Kasumi-1 (cell line): ENCODE measurements at places on chromosomes 4 and X.

DNA sequence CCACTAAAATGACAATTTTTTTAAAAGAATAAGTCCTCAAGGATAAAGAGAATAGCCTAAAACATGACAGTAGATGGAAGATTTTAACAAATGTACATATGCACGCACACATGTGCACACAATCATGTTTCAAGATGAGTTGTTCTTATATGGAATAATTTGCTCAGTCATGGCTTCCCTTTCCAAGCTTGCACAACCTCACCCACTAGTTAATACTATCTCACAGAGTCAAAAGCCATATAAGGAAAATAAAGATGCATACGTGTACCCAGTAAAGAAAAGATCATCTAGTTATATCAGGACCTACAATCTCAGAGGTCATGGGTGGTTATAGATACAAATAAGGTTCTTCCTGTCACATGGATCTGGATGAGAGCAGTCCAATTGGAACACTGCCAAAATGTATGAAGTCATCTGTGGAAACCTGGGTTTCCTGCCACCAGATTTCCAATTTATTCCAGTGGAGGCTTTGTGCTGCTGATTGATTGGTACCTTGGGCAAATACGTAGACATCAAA is 56.1 kb downstream of the FAM13A start:
- DNase-seq: no peak

DNA sequence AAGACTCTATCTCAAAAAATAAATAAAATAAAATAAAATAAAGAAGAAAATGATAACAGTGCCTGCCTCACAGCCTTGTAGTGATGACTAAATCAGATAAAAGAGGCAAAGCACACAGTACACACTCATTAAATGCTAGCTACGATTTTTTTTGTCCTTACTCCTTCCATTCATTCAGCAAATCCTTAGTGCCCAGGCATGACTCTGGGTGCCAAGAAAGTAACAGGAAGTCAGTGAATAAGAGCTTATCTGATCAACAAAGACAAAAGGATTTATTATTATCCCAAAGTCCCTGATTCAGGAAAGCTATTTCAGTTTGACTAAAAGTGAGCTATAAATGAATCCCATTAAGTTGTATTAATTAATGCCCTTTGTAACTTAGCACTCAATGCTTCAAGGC is 92.7 kb downstream of the SH3KBP1 start:
- no peak for DNase-seq

DNA sequence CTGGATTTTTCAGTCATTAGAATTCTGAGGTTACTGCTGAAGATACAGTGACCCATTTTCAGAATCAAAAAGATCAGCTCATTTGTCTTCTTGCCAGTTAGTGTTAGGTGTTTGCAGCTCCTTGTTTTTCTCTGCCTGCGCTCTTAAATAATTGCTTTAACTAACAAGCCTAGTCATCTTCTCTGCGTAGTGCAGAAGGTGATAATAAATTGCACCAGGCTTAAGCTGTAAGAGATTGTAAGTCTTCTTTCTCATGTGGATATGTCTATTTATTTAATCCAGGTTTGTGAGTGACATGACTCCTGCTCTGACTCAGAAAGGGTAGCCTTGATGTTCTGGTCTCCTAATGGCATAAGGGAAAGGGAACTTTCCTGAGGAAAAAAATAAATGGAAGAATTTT is 167.2 kb downstream of the CEP135 start:
- no peak for DNase-seq

DNA sequence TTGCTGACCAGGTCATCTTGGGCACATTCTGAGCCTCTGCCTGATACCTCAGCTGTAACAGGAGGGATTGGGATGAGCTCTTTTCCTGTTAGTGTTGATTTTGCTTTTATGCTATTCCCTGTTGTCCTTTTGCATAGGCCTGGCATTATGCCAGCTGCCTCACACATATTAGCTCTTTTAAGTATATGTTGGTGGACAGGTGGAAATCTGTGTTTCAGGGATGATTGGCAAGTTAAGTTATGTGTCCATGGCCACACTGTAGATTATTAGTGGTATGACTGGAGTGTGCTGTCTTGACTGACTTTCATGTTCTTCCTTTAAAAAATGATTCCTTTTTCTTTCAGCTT is 28.9 kb downstream of the NSD2 start:
- DNase-seq: no peak

GRCh38 chrX:45889471-45889870 is 655.8 kb downstream of the ZNF674 start:
- no peak for DNase-seq
